ENCODE measurements at places on chromosomes 12 and 14.

- DNase-seq: no peak
Observed at GRCh38 chr14:64928239-64929013, 14.1 kb downstream of the GPX2 start.

- DNase-seq: no peak
Observed at GRCh38 chr12:105740970-105741725, 397.6 kb downstream of the NUAK1 start.

DNA sequence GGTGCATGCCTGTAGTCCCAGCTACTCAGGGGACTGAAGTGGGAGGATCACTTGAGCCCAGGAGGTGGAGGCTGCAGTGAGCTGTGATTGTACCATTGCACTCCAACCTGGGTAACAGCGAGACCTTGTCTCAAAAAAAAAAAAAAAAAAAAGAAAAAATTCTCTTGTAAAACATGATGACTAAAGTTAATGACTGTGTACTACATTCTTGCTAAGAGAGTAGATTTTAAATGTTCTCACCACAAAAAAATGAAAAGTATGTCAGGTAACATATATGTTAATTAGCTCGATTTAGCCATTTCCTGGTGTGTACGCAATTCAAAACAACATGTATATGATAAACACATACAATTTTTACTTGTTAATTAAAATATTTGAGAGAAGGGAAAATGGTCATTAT, 480.7 kb upstream of the RGS6 start:
- no peak for DNase-seq

GRCh38 chr12:64510667-64511066, 58.7 kb downstream of the TBK1 start:
- DNase-seq: no peak

DNA sequence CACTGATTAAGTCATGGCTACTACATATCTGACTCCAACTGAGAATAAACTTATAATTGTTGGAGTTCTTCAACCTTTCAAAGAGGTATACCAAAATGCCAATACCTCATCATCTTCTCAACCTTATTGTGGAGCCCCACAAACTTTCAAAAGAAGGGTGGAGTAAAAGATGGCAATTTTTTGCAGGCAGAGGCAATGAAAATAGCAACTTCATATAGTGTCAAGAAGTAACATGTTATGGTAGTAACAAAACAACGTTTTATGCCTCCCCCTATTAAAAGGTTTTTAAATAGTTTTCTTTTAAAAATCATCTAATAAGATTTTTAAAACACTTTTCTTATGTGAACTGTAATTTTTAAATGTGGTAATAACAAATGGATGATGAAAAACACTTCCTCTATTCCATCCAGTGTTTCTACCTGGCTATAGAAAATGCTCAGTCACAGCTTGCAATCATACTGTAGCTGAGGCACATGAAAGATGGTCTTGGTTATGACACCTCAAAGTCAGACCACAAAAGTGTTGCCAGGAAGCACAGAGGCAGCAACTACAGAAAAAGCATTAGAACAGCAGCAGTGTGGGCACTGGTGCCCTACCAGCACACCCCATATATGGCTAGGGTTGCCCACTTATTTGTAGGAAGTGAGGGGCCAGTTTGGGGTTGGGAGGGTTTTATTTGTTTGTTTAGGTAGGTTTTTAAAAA, 7.0 kb downstream of the PPP1R12A start:
- DNase-seq: no peak

GRCh38 chr12:131117438-131118245, 163.9 kb downstream of the ADGRD1 start:
- DNase-seq: peak; percentile 4

All from T-helper 17 cell (primary cell).